Left forelimb (tissue), 1 donor: ENCODE measurements at places on chromosomes 3 and 15.

- no peak for DNase-seq
Measured at GRCh38 chr15:61153291-61153690, 75.8 kb downstream of the RORA start.

DNA sequence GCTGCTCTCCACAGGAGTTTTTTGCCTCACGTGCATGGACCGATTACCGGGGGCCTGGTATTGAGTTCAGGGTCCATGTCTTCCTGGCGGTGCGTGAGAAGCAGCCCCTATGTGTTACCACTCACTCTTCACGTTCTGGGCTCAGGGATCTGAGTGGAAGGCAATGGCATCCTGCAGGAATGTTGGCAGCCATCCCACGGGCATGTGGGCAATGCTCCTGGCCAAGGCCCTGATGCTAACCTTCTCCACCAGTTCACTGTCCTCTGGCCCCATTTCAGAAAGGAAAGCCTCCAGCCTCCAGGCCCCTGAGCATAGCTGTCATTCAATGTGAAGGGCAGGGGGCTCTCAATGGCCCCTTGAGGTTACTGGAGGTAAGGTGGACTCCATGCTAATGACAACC is 43.0 kb upstream of the KY start:
- DNase-seq: no peak

DNA sequence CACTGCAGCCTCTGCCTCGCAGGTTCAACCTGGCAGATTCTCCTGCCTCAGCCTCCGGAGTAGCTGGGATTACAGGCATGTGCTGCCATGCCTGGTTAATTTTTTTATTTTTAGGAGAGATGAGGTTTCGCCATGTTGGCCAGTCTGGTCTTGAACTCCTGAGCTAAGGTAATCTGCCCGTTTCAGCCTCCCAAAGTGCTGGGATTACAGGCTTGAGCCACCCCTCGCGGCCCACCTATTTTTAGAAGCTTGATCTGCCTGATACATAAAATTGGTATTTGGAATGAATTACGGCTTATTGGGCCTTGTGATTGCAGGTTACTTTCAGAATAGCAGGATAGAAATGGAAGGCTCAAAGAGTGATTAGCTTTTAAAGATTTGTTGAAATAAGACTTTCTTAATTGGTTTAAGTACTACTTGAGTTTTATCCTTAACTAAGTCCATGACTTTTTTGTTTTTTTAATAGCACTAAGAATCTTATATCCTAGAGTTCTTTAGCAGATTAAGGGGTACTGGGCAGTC is 25.0 kb downstream of the GMPS start:
- DNase-seq: no peak

- no peak for DNase-seq
Measured at GRCh38 chr3:5458526-5458925, 271.0 kb downstream of the EDEM1 start.

- DNase-seq: peak; percentile 75
Measured at GRCh38 chr3:173584838-173585831, 187.6 kb downstream of the NLGN1 start.

DNA sequence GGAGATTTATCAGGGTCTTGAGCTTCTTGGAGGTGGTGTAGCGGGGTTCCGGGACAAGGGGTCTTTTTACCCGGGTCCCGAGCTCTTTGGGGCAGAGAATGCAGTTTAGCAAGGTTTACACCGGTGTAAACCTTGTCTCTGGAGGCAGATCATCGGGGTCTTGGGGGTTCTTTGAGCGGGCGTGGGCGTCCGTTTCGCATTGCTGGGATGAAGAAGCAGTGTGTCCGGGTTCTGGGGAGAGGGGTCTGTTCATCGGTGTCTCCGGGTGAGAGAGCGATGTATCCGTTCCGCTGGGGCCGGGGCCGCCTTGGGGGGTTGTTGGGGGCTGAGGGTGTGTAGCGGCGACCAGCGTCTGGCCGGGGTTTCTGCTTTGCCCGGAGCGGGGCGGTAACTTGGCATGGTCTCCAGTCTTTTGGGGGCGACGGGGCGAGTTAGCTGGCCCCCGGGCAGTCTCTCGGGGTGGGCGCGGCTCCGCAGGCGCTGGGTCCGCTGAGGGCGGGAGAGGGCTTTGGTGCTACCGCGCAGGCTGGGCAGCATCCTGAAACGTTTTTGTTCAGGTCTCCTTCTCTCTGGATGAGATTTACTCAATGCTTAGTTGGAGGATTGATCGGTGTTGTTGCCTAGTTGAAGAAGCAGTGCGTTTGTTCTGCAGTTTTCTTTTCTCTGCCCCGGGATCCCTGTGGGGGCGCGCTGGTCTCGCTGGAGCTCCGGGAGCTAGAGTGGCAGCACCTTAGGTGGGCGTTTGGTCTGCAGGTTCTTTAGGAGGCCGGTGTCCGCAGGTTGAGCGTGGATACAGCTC is 843 bp downstream of the GLCE start:
- DNase-seq: no peak

- DNase-seq: no peak
Measured at GRCh38 chr3:43817825-43818224, 127.1 kb downstream of the ABHD5 start.

- DNase-seq: no peak
Measured at GRCh38 chr3:140319739-140320138, 358.1 kb upstream of the TRIM42 start.

DNA sequence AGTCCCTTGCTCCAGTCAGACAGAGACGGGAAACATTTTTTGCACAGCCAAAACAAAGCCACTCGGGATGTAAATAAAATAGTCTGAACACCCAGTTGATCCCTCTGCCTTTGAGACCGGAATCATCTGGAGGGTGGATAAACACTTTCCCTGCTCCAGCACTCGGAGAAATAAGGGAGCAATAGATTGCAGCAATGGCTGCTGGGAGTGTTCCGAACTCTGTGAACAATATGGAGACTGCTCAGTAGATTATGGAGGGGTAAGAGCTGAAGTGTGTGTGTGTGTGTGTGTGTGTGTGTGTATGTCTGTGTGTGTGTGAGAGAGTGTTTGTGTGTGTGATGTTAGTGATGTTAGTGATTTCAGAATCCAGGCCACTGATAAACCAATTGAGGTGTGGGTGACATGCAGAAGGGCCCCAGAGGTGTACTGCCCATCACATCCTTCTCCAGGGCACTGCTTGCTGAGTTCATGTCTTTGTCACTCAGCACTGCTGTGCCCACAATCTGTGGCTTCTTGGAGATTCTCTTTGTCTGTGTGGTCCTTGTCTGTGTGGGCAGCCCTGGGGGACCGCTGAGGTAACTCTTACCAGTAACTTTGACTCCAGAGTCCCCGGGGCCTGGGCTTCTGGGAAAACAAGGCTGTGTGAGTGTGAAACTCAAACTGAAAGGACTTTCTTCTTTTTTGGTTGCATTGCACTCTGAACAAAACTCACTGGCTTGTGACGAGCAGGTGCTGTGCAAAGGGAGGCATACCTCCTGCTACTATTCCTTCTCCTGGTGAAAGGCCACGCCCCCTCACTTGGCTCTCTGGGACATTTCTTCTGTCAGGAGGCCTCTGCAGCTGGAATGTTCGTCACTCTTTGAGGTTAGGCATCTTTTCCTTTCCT is 23.0 kb downstream of the CRYGS start:
- no peak for DNase-seq

GRCh38 chr15:22226034-22226790 is 145.9 kb downstream of the OR4M2 start:
- DNase-seq: no peak

DNA sequence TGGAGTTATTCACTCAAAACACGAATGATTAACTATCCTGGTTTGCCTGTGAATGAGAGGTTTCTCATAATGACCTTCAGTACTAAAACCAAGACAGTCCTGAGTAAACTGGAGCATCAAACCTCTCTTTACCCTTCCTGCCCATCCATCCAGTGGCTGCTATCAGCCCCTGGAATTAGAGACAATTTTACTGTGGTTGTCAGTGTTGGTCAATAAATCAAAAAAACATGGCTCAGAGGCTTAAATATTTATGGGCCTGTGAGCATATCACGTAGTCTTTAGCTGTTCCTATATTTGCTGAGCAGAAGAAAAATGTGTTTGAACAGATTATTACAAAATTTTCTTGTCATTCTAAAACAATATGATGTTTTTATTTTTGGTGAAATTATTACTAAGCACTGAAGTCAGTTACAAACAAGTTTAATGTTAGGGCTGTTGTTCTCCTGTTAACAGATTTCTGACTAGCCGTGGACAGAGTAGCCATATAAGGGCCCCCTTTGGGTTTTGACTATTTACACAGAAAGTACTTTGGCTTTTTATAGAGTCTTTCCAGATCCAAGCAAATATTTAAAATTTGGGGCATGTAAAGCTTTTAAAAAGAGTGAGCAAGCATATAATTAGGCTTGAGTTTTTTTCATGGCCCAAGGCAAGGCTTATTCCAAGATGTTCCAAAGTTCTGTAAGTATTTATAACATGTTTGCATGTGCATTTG is 580.9 kb downstream of the DIPK2A start:
- no peak for DNase-seq

GRCh38 chr3:21273259-21274025 is 477.6 kb downstream of the ZNF385D start:
- DNase-seq: peak; percentile 68

DNA sequence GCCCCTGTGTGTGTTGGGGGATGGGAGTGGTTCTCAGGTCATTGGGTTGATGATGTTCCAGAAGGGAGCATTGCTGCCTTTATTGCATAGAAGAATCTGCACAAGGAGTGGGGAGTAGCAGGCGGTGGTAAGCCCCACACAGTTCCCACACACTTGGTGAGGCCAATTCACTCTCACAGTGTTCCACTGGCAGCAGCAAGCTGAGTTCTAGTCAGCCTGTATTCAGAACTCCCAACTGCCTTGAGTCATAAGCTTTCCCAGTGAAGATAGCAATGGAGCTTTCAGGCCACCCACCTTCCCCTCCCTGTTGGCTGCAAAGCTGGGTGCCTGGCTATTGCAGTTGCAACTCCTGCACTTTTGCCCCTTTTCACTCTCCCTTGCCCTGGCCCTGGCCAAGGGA is 181.1 kb upstream of the RBMS3 start:
- DNase-seq: no peak

DNA sequence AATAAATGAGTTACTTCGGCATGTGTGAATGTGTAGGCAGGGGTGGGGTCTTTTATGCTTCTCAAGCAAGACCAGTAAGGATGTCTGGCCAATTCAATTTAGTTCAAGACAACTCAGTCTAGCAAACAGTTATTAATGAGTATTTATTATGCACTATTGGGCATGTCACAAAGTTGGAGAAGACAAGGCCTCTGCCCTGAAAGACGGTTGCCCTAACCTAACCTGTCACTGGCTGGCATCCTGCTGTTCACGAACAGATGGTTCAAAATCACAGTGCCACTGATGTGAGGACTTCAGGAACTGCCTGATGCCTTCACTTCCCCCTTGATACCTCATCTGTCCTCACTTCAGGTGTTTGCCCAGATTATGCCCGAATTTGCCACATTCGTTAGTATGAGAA is 217.8 kb downstream of the SOX2 start:
- no peak for DNase-seq

- no peak for DNase-seq
Measured at GRCh38 chr3:62589078-62589477, 215.7 kb upstream of the FEZF2 start.

- no peak for DNase-seq
Measured at GRCh38 chr3:59289831-59290230, 240.0 kb upstream of the CFAP20DC start.

DNA sequence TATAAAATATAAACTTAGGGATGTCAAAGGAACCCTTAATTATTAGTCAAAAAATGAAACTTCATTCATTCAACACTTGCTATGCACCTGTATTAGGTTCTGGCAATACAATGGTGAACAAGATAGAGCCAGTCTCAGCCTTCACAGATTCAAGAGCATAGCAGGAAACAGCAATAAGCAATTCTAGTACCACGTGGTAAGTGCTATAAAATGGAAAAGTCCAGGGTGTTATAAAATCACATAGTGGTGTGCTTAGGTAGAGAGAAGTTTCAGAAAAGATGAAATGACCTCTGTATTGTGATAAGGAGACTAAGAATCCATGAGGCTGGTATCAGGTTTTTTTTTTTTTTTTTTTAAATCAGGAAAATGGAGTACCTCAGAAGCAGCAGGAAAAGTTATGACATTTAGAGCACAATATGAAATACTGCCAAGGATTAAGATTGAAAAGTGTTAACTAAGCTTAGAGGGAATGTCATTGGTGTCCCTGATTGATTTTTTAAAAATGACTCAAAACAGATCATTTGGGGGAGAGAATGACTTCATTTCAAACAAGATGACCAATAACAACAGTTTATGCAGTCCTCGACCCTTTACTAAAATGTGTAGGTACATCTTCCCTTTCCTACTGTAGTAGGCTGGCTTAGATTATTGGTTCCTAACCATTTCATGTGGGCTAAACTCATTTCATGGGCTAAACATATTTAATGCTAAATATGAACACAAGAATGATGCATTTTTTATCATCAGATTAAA is 5.0 kb downstream of the TOMM70 start:
- DNase-seq: no peak

DNA sequence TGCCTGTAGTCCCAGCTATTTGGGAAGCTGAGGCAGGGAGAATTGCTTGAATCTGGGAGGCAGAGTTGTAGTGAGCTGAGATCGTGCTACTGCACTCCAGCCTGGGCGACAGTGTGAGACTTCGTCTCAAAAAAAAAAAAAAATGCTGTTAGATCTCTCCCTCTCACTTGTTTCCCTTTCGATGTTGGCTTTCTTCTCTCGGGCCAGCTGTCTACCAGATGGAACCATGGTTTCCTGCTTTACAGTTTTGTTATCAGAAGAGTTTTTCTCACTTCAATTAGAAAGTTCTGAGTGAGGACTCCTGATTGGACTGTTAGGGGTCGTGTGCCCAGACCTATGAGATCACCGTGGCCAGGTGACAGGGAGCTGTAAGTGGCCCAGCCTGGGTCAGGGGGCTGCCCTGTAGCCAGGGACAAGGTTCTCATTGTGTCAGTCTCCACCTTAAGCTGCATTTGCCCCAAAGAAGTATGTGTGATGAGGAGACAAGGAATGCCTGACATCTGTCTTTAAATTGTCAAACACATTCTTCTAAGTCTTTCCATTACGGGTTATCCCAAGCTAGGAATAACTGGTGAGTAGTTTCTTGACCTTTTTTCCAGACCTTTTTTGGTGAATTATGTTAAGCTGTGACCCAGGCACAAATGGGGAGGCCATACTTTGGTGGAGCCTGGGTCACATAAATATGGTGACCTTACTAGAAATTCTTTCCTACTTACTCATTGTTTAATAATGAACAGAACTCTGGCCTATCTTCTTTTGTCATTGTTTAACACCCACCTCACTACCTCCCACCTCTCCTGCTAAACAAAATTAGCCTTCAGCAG is 25.2 kb downstream of the SNAPC5 start:
- DNase-seq: no peak

GRCh38 chr3:142746646-142747045 is 22.8 kb downstream of the TRPC1 start:
- DNase-seq: no peak

- DNase-seq: no peak
Measured at GRCh38 chr3:101940521-101941317, 91.4 kb downstream of the NFKBIZ start.

DNA sequence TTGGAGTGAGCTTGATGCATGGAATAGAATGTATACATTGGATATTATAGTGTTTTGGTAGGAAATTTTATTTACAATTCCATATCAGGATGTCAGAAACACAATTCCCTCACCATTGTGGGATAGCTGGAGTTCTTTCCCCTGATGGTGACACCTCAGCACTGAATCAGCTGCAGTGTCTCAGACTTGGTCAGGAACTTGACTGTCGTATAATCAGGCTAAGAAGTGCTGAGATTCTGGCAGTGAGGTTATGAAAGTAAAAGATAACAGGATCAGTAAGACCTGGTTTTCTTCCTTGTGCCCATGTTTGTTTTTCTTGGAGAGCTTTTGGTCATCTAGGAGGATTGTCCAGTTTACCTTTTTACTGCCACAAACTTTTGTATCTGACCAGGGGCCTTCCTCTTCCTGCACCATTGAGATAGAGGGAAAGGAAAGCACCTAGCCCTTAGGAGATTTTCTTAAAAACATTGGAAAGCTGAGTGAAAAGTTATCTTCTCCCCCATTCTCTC is 27.3 kb upstream of the ST3GAL6 start:
- no peak for DNase-seq
